ENCODE measurements at places on chromosomes 5 and 9.
A peak's percentile ranks its signal among the peaks of the same experiment; 100 is the strongest.

GRCh38 chr5:150166650-150167511 lies at the start of gene CDX1:
CDX1 (plus strand) TSS chr5:150166778; CDS start chr5:150166877, 99 bp downstream.
- no peak for DNase-seq

GRCh38 chr5:17113174-17113958 lies 104.1 kb upstream of the BASP1 start:
- no peak for DNase-seq

- no peak for DNase-seq
These were observed 139.1 kb upstream of the ERCC6L2 start for GRCh38 chr9:95736370-95736769.

- DNase-seq = no peak
These were observed 50.5 kb downstream of the PDE4D start for GRCh38 chr5:59842999-59843398.

- DNase-seq = no peak
These were observed 228.9 kb downstream of the SH3GL2 start for GRCh38 chr9:17807613-17808282.

DNA sequence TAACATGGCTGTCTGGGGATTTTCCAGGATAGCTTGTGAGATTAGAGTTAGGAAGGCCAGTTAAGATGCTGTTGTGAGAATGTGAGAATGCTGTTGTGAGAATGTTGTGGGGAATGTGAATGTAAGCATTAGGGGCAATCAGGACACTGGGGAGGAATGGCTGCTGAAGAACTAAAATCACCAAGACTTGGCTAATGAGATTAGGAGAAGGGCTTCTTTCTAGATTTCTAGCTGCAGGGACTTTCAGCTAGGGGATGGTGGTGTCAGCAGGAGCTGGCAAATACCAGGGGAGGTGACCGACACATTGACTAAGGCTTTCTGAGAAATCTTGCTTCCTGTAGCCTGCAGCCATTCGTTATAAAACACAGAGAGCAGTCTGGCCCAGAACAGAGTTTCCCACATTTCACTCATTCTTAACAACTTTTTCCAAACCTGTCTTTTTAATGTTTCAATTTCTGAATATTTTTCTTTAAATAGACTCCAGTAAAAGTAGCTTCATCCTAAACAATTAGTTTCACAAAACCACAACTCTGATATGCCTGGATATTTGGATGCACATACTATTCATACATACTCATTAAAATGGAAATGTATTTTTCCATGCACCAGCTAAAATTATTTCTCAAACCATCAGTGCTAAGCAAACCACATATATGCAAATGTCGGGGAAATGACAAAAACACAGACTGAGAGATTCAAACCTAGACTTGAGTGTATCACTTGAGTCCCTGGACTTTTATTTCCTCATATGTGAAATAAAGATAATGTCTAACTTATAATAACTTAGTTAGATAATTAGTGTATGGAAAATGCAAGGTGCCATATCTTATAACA lies 89.3 kb upstream of the TNC start:
- no peak for DNase-seq

DNA sequence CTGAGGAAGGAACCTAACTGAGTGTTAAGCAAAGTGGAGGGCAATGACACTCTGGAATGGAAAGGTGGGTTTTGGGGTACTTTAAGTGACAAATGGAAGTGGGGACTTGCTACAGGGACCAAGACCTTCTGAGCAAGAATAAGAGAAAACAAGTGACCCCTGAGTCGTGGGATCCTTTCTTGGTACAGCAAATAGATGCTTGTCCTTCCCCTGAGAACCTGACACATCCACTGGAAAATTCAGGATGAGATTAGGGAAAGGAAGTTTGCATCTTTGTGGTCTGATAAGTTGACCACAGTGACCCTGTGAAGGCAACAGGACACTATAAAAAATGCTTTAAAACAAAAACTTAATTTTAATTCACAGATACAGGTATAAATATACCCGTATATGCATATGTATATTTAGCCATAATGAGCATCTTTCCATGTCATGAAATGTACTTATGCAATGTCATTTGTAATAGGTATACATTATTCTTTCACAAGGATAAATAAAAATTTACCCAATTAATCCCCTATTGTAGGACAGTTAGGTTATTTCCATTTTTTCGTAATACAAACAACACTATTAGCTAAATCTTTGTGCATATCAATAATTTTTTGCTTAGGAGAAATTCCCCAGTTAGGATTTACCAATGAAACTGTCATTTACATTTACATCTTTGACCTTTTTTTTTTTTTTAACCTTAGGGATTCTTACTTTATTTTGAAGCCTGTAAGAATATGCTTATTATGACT lies 2.0 kb upstream of the IRF1 start:
- DNase-seq = no peak

DNA sequence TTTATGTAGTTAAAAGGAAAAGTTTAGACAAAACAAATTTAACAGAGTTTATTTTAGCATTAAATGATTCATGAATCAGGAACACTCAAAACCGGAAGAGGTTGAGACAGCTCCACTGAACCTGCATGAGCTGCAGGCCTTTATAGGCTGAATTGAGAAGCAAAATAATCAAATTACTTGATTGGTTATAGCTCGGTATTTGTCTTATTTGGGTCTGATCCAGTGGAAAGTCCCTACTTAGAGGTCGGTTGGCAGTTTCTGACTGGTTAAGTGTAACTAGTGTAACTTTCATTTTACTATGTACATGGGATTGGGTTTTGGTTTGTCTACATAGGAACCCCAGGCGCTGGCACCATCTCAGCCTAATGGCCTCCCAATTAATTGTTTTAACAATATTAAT lies 74.1 kb upstream of the PIK3R1 start:
- DNase-seq = peak; percentile 49

GRCh38 chr5:18048449-18048848 lies 414.2 kb downstream of the TAF11L14 start:
- no peak for DNase-seq

DNA sequence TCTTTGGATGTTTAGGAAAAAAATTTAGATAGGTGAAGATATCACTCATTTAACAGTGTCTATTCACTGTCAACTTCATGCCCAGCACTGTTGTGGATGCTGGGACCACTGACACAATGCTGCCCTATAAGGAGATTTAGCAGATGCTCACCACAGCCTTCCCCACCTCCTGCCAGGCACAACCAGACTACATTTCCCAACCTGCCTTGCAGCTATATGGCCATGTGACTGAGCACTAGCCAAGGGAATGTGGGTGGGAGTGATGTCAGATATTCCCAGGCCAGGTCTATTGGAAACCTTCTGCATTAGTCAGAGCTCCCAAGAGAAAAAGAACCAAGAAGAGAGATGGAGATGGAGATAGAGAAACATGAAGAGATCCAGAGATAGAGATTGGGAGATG lies 302.6 kb upstream of the TAS2R1 start:
- no peak for DNase-seq

- DNase-seq = no peak
These were observed 116.6 kb upstream of the BOD1 start for GRCh38 chr5:173733021-173733420.

GRCh38 chr9:127112056-127112455 lies 10.4 kb downstream of the ANGPTL2 start:
- DNase-seq = no peak

DNA sequence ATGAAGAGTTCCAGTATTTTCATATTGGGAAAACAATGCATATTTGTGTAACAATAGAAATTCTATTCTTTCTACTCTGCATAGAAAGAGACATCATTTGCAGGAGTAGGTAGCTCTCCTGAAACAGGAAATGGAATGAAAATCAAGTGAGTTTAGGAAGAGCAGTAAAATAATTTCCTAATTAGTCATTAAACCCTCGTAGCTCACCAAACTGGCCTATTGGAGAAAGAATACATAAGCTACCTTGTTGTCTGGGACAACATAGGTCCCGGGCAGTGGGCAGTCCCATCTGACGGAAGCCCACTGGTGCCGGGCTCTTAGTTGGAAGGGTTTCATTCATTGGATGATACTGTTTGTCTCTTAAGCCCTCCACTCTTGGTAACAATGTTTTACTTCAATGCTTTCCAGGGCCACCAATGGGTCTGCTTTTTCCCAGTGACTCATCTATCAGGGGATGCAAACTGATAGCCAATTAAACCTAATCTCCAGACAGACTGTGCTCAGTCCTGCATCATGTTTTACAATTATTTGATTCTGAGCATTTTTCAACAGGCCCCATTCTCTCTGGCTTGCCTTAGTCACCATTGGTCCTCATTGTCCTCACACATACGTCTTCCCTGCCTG lies 46.5 kb downstream of the GNA14 start:
- no peak for DNase-seq

- DNase-seq = peak; percentile 85
These were observed 54.1 kb downstream of the DUSP1 start for GRCh38 chr5:172716796-172717313.

GRCh38 chr5:61370506-61370905 lies 38.4 kb downstream of the ZSWIM6 start:
- no peak for DNase-seq

DNA sequence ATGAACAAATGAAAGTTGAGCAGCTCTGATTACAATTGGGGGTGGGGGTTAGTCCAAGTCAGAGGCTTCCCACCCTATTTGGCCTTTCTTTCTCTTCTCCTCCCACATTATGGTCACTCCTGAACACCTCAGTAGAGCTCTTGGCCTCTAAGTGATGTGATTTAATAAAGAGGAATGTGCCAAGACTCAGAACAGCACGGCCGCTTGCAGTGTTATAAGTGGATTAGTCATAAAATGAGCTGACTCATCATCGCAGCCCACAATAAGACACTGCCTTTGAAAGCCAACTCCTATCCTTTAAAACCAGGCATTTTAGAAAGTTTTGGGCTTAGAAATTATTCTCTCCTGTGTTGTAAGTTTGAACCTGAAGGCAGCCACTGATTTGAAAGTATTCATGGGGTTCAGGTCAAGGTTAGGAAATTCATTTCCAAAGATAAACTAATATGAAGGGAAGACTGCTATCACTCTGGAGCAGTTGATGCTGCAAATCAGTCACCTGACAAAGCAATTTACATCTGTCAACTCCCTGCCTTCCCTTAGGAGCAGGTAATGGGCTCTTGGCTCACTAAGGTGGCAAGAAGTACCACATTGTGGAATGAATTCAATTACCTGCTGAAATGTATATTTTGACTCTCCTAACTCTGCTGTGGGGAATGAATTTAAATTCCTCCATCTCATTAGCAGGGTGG lies 283.6 kb upstream of the NMUR2 start:
- DNase-seq = no peak

DNA sequence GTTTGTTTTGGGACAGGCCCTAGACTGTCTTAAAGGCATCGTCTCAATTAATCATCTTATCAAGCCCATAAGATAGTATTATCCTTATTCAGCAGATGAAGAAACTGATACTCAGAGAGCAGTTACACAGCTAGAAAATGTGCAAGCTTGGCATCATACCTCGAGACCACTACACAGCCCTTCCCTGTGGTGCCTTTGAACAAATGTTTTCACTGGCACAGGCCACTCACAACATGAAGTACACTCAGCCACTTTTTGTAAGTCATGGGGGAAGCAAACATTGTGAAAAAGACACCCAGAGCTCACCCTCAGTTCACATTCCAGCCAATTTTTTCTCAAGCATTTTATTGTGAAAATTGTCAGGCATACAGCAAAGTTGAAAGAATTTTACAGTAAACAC lies 122.5 kb downstream of the WDR41 start:
- no peak for DNase-seq

- no peak for DNase-seq
These were observed 1.6 kb upstream of the SPZ1 start for GRCh38 chr5:80318212-80318611.

- peak; percentile 40 for DNase-seq
These were observed 80.0 kb downstream of the SEMA4D start for GRCh38 chr9:89417832-89418473.

GRCh38 chr5:178785999-178786398 lies 55.5 kb upstream of the ZNF354A start:
- no peak for DNase-seq

DNA sequence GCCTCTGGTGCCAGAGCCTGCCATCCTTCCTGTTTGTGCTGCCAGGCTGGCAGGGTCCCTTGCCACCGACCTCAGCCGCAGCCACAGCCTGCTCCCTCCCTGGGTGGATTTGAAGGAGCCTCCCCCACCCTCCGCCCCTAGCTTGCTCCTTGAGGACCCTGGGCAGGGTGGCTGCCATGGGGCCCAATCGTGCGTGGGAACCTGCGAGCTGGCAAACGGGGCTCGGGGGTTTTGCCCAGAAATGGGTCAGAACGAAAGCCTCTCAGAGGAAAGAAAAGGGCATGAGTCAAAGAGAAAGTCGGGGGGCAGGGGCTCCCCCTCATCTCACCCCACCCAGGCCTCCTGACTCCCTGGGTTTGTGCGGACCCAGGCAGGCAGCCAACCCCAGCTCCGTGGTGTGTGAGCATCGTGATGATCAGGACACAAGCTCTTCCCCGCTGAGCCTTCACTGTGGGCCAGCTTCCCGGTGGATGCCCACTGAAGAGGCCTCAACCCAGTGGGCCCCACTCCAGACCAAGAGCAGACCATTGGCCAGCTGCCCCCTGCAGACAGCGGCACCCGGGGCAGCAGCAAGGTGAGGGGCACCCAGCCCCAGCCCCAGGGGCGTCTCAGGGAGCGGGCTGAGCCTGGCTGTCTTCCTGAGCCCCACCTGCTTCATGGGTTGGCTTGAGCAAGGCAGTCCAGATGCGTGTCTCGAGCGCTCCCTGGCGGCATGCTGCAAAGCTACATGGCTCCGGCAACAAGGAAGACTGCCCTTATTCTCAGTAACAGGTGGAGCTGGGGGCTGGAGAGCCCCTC lies 3.0 kb upstream of the FUT7 start:
- peak; percentile 87 for DNase-seq

DNA sequence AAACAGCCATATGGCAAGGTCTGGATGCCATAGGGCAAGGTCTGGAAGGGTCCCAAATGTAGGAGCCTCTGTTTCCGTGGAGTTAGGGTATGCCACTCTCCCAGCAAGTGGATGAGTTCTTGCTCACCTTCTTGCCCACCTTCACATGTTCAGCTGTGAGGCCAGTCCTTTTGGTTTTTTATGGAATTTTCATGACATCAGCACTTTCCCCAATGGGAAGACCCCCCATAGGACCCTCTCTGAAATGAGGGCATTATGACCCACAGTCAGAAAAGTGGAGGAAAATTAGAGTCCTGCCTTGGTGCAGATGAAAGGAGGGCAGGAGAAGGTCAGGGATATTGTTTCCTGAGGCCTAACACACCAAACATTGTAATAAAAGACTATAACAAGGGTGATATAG lies 53.9 kb downstream of the RASA1 start:
- no peak for DNase-seq

- DNase-seq = peak; percentile 39
These were observed 2.2 kb downstream of the HNRNPA0 start for GRCh38 chr5:137751869-137752491.

- no peak for DNase-seq
These were observed 29.9 kb upstream of the NKD2 start for GRCh38 chr5:978693-979092.

GRCh38 chr5:96743805-96744204 lies 63.9 kb downstream of the ERAP1 start:
- DNase-seq = no peak

GRCh38 chr9:21974722-21975409 lies 19.3 kb downstream of the CDKN2A start:
- peak; percentile 20 for DNase-seq

GRCh38 chr5:111635151-111635902 lies 121.7 kb downstream of the NREP start:
- no peak for DNase-seq

Data from CD4-positive, alpha-beta T cell treated with Interleukin-15 for 4 hours (primary cell).